ENCODE measurements at places on chromosomes 7 and 10.

DNA sequence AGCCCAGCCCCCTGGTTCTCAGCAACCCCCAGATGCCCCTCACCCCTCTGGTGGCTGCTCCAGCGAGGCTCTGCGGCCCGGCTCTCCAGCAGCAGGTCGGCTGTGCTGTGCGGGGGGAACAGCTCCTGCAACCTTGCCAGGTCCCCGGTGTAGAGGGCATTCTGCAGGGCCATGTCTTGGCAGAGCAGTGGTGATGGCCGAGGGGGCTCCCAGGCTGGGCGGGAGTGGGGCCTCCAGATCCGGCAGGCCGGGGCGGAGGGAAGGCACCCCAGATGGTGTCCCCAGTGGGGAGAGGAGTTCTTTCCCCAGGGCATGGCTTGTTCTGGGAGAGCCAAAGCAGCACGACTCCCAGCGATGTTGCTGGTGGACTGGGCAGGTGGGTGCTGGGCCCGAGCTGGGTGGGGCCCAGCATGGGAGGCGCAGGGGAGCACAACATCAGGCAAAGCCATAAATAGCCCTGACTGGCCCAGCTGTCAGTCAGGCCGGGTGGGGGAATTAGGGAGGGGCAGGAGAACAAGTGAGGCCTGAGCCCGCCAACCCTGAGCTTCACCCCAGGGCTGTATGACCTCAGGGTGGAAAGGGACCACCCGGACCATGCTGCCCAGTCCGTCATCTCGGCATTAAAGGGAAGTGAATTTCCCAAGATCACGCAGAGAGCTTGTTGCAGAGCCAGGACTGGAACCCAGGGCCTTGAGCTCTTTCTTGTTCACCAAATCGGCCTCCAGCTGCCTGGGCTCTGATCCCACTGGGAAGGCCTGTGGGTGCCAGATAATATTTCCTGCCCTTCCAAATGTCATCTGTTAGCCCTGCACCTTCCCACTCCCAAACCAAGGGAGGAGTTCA lies 580 bp upstream of the ASB10 start:
- peaks cover 11% of the 10 kb centered on the region for H3K27me3 ChIP-seq
- peak overlapping the region; percentile 69 for H3K4me3 ChIP-seq
- peaks cover 26% of the 10 kb centered on the region for H3K4me1 ChIP-seq
- peak; percentile 62 for DNase-seq
- peak overlapping the region; percentile 96 for H3K27ac ChIP-seq
- peaks cover 3% of the 10 kb centered on the region for H3K36me3 ChIP-seq

DNA sequence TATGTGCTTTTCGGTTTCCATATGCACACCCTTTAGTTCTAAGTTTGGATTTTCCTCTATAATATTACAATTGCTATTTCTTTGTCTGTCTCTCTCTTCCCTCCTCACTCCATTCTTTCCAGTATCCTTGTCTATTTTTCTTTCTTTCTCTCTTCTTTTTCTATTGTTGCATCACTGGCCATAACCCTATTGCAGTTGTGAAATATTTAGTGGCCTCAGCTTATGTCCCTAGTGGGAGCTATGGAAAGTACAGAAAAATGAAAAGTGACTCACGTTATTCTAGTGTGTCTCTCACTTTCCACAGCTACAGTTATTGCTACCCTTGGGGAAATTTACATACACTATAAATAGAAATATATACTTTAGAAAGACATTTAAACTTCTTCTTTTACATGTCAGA lies 59.1 kb downstream of the CNTNAP2 start:
- no peak for DNase-seq
- H3K4me1 ChIP-seq = no peaks in the 10 kb centered on the region
- no peaks in the 10 kb centered on the region for H3K27me3 ChIP-seq
- no peak overlapping the region for H3K4me3 ChIP-seq
- no peaks in the 10 kb centered on the region for H3K36me3 ChIP-seq

DNA sequence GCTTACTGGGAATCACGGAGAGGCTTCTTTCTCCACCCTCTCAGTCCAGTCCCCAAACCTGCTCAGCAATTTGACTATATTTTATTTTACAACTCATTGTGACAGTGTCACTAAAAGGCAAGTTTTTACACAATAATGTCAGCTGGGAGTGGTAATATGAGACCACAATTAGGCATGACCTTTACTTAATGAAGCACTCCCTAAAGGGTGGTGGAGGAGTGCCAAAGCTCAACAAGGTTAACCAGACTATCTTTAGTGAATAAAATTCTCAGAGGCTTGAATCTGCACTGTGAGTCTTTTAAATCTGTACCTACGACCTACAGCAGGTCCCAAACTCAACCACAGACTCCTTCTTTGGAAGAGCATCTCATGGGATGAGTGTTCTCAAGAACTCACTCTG lies 215.6 kb downstream of the TAX1BP1 start:
- no peaks in the 10 kb centered on the region for H3K36me3 ChIP-seq
- no peak overlapping the region for H3K27ac ChIP-seq
- H3K4me1 ChIP-seq = peaks cover 7% of the 10 kb centered on the region

GRCh38 chr10:102962951-102963755 lies 45.1 kb downstream of the CNNM2 start:
- DNase-seq = no peak
- H3K4me3 ChIP-seq = no peak overlapping the region
- H3K36me3 ChIP-seq = no peaks in the 10 kb centered on the region
- no peaks in the 10 kb centered on the region for H3K27me3 ChIP-seq

DNA sequence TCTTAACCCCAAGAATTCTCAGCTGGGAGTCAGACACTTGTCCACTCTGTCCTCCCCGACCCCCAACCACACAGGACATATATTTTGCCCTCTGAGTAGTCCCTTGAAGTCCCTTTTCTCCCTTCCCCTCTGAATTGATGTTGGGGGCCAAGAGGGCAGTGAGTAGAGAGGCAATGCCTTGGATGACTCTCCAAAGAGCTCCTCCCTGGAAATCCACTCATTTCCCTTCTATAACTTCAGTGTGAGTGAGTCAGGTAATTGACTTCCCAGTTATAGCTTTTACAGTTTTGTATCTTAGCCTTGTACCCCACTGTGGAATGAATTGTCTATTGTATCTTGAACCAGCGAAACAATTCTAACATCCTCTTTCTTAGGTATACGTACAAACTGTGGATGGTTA lies 9.2 kb upstream of the ODAD2 start:
- H3K36me3 ChIP-seq = no peaks in the 10 kb centered on the region
- no peak overlapping the region for H3K27ac ChIP-seq
- peaks cover 9% of the 10 kb centered on the region for H3K27me3 ChIP-seq
- DNase-seq = no peak
- H3K4me1 ChIP-seq = no peaks in the 10 kb centered on the region

DNA sequence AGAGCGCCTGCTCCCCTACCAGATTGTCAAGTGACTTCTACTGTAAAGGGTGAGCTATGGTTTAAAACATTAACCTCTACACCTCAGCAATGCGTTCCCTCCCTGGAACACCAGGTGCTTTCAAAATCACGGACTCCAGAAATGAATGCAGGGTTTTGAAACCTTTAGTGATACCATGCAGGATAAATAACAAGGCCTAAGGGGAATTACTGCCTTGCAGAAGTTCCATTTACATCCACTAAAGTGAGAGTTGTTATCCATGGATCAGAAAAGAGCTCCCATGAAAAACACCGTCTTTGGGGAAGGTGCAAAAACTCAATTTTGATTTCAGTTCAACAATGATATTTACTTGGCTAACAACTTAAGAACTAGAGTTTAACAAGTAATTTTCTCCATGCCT lies 4.0 kb downstream of the FZD8 start:
- peaks cover 61% of the 10 kb centered on the region for H3K4me1 ChIP-seq
- no peak overlapping the region for H3K4me3 ChIP-seq
- no peaks in the 10 kb centered on the region for H3K36me3 ChIP-seq
- no peak overlapping the region for H3K27ac ChIP-seq
- no peaks in the 10 kb centered on the region for H3K27me3 ChIP-seq

GRCh38 chr7:150942001-150942590 lies 36.0 kb downstream of the KCNH2 start:
- H3K4me1 ChIP-seq = peaks cover 48% of the 10 kb centered on the region
- no peak overlapping the region for H3K4me3 ChIP-seq
- no peaks in the 10 kb centered on the region for H3K36me3 ChIP-seq
- peaks cover 28% of the 10 kb centered on the region for H3K27me3 ChIP-seq
- peak overlapping the region; percentile 76 for H3K27ac ChIP-seq

DNA sequence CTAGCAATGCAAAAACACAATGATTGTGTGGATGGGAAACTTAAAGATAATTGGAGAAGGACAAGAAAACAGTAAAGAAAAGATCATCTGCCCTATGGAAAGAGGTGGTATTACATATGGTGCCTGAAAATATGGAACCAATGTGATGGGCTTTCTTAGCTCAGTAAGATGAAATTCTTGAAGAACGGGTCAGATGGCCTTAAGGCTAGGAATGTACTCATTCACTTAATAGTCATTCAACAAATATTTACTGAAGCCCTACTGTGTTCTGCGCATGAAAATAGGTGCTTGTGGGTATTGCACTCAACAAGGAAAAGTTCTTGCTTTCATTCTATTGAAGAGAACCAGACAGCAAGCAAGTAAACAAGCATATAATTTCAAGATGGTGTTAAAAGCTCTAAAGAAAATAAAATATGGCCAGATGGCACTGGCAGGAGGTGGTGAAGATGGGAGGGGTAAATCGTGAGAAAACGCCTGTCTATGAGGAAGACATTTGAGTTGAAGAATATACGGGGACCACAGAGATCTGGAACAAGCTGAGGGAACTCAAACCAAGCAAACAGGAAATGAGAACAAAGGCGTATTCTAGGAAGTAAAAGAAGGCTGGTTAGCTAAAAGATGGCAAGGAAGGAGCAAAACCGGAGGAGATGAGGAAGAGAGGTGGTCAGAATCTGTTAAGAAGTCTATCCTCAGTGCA lies 179.7 kb downstream of the ANK3 start:
- peaks cover 20% of the 10 kb centered on the region for H3K36me3 ChIP-seq
- H3K4me1 ChIP-seq = peaks cover 5% of the 10 kb centered on the region
- H3K27me3 ChIP-seq = no peaks in the 10 kb centered on the region
- H3K27ac ChIP-seq = no peak overlapping the region

DNA sequence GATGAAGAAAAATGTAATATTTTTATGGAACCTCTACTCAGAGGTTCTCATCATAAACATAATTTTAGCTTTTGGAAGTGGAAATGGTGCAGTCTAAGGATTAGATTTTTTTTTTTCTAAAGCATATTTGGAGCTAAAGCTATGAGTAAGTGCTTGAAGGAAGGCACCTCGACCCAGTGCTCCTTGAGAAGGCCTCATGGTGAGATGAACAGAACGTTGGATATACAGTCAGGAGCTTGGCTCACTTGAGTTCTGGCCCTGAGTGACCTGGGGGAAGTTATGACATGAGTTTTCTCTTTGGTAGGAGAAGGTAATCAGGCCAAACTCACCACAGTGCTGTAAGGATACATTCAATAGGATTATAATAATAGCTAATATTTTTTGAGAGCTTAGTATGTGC lies 163.3 kb downstream of the JCAD start:
- no peaks in the 10 kb centered on the region for H3K36me3 ChIP-seq
- no peaks in the 10 kb centered on the region for H3K27me3 ChIP-seq
- peaks cover 16% of the 10 kb centered on the region for H3K4me1 ChIP-seq

DNA sequence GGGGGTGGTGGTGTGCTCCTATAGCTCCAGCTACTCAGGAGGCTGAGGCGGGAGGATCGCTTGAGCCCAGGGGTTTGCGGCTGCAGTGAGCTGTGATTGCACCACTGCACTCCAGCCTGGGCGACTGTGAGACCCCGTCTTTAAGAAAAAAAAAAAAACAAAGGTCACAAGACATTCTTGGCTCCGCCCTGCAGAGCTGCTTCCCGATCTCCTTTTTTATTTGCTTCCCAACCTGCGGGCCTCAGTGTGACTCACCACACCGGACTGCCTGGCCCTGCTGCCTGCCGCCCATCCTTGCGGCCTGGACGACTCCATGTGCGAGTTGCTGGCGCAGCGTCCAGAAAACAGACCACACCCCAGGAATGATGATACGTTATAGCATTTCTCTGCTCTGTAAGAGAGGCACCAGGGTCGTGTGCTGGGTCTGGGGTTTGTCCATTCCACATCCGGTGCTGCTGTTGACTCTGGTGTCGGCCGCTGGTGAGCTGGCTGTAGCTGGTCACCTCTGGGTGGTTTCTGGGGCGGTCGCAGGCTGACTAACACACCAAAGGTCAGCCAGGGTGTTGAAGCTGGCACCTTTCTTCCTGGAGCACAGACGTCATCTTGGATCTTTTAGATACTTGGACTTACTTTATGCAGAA lies 123.6 kb downstream of the TCF7L2 start:
- peak overlapping the region; percentile 71 for H3K27ac ChIP-seq
- H3K36me3 ChIP-seq = peaks cover 4% of the 10 kb centered on the region
- H3K4me3 ChIP-seq = no peak overlapping the region

- DNase-seq = no peak
- no peak within 1 kb of the TSS for H3K4me3 ChIP-seq
- H3K27me3 ChIP-seq = no peaks in the 10 kb centered on the region
- H3K4me1 ChIP-seq = no peaks in the 10 kb centered on the region
Measured at GRCh38 chr10:5524641-5525560, at the start of gene CALML3. Gene CALML3 (plus strand): TSS chr10:5524961. CDS start chr10:5525086, 125 bp downstream.
